ENCODE measurements at places on chromosomes 16 and 17.

DNA sequence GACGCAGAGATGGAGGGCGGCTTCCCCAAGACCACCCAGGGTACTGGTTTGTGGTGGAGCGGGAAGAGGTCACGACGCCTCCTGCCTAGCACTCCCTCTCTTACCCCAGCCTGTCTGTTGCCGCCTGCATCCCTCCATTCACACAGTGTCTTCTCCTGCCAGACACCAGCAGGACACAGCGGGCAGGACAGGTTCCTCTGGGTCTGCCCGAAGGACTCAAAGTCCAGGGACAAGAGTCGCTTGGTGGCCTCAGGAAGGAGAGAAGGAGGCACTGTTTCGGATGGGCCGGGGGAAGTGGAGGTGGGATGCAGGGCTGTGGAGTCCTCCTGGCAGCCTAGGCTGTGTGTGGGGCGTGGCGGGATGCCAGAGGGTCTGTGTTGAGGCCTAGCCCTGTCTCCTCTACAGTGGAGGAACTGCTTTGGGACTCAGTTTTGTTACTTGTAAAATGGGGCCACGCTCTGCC lies 19.6 kb upstream of the TNS4 start:
- no peak for DNase-seq

DNA sequence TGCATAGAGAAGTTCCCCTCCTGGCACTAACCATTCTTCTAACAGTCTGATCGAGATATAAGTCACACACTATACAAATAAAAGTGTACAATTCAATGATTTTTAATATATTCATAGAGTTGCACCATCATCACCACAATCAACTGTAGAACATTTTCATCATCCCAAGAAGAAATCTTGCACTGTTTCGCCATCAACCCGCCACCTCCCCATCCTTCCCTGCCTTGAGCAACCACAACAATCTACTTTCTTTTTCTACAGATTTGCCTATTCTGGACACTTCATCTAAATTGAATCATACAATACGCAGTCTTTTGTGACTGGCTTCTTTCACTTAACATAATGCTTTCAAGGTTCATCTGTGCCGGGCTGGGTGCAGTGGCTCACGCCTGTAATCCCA lies 33.0 kb upstream of the GUCY2D start:
- DNase-seq, result peak; percentile 66

DNA sequence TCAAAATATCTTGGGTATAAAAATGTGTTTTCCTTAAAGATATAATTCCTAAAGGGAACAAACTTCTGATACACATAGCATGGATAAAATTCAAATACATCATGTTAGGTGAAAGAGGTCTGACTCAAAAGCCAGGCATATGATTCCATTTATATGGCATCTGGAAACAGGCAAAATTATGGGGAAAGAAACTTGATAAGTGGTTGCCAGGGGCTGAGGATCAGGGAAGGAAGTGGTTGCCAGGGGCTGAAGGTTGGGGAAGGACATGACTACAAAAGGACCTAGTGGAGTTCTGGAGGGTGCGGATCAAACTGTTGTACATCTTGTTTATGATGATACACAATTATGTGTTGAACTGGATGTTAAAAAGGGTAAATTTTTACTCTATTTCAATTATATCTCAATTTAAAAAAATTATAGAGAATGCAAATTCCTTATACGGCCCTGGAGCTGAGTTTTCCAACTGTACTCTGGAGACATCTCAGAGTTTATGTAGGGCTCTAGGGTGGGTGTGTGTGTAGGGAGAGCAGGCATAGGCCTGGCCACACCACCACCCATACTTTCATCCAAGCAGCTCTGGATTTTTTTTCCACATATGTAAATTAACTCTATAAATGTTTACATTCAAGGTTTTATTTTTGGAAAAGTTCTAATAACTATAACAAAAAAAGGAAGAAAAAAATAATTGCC lies 55.0 kb downstream of the AMFR start:
- DNase-seq, result no peak

- peak; percentile 95 for DNase-seq
These were observed 324.7 kb downstream of the SEC14L1 start for GRCh38 chr17:77465358-77466041.

- peak; percentile 31 for DNase-seq
These were observed 20.1 kb upstream of the ALDH3A1 start for GRCh38 chr17:19768046-19768782.

DNA sequence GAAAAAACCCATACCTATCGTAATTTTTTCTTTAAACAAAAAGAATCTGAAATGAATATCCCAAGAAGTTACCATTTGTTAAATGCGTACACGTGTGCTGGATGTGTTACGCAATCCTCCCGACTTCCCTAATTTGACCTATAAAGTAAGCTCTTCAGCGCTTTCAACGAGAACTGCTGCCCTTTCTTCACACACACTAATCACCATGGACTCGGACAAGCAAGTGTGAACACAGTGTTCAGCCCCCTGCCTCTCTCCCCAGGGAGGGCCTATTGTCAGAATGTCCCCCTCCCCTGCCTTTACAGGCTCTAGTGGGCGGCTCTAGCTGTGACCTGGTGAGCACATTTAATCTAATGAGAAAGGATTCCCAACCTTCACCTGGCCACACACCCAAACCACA lies 216.1 kb downstream of the CEP112 start:
- DNase-seq, result peak; percentile 81

DNA sequence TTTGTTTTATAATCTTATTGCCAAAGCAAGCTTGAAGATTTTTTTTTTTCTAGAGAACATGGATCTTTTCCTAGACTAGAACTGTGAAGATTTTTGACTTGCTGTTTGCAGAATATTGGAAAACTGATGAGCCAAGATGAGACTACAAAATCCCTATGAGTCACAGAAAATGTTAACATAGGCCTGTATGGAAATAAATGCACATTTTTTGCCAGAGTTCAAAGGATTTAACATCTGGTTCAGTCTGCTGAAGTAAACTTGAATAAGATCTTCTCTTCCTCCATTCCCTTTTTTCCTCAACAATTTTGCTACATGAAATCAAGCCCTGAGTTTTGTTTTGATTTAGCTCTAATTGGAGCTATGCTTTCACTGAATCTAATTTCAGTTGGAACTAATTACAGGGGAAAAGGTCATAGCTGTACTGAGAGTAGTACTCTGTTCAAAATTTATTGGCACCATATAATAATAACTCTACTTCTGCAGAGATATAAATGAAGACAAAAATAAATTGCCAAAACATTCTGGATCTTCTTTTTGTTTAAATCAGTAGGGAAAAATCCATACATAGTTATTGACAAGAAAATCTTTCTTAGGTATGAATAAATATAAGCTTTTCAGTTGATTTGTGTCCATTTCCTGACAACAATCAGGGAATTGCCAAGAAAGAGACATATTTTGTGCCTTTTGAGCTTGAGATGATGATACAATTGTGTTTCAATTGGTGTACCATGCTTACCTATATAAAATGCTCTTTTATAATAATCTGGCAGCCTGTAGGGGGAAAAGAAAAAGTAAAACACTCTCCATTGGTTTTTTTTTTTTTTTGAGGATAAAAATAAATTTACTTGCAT lies 387.5 kb upstream of the GOT2 start:
- DNase-seq, result no peak

DNA sequence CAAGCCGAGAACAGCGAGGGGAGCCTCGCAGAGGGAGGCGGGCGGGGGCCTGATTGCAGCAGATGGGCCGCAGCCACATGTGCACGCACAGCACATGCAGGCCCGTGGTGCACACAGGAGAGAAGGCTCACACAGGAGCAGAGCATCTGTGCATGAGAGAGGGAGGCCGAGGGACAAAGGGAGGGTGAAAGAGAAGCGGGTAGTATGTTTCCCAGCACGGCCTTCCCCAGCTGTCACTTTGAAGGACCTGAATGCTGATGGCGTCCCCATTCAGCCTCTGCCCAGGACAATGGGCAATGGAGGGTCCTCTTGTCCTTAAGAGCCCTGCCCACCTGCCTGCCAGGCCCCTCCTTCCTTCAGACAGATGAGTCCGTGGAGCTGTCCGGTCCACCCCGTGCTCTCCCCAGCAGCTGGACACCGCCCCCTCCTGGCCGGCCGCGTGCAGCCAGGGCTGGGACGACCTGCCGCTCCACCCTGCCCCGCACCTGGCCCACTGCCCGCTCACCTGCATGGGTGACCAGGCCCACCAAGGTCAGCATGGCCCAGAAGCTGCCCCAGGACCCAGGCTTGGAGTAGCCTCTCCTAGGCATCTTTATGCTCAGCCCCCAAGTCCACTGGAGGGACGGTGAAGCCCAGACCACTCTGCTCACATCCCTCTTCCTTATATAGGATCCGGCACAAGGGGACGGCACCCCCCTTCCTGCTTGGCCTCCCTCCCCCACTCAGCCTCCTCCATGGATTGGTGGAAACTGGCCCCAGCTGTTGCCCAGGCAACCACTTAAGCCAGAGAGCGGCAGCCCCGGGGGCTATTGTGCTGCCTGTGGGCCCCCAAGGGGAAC lies at the start of gene BTBD17:
Gene BTBD17 (minus strand): TSS at position 639 of the 839 bp plus-strand sequence. CDS start 49 bp downstream, at position 590.
- DNase-seq, result peak; percentile 72

GRCh38 chr17:80780381-80781198 lies 211.1 kb upstream of the CHMP6 start:
- DNase-seq, result peak; percentile 49

DNA sequence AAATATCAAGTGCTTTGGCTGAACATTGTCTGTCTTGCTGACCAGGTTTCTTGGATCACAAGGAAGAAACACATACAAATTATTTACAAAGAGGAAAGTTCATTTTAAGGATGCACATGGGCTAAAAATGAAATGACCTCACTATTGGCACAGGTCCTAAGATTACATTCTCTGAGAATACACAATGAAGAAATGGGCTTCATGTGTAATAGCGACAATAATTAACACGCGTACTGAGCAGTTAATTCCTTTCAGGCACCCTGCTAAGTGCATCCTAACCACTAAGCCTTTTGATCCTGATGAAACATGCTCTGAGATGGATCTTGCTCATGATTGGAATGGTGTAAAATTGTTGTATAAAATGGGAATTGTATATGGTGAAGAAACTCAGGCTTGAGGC lies 429.0 kb downstream of the HS3ST4 start:
- no peak for DNase-seq

DNA sequence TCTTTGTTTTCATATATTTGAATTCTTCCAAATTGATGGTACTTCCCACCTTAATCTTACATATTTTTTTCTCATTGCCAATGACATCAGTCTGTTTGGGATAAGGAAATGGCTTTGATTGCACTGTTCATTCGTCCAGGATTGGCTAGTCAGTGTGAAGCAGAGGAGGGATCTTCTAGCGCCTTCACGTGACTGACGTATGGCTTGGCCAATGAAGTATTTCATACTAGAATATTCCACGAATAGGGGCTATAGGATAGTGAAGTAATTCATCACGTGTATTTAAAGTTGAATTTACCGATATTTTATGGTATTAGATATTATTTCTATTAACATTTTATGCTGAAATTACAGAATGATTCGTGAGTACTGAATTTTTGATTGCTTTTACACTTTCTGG lies 178.7 kb upstream of the ZFHX3 start:
- no peak for DNase-seq

Data from suppressor macrophage (primary cell).